Stimulated activated CD4-positive, alpha-beta T cell treated with anti-CD3 and anti-CD28 coated beads, TNF-alpha, amount 100 ng/mL, for 24 hours (primary cell): ENCODE measurements at places on chromosomes 3 and 15.

DNA sequence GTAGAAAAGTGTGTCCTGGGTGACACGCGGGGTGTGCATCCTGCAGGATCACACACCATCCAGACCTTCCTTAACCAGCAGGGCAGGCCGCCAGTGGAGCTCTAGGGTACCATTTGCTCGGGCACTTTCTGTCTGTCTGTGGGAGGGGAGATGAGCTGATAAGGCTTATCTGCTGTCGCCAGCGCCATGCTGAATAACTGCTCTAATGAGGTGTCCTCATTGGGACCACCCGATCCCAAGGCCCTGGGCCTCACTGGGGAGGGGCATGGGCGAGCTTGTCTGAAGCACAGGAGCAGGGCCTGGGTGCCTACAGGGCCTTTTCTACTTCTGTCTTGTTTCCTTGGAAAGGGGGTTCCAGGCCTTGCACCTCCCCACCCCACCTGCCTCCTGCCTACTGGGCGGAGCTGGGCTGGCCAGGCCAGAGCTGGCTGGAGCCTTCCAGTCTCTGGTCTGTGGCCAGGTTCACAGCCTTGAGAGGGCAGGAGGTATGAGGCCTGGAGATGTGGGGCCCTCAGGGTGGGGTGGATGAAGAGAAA lies 2.5 kb upstream of the GATA2 start:
- no peak for DNase-seq

GRCh38 chr3:43905157-43905556 lies 214.4 kb downstream of the ABHD5 start:
- DNase-seq: no peak

DNA sequence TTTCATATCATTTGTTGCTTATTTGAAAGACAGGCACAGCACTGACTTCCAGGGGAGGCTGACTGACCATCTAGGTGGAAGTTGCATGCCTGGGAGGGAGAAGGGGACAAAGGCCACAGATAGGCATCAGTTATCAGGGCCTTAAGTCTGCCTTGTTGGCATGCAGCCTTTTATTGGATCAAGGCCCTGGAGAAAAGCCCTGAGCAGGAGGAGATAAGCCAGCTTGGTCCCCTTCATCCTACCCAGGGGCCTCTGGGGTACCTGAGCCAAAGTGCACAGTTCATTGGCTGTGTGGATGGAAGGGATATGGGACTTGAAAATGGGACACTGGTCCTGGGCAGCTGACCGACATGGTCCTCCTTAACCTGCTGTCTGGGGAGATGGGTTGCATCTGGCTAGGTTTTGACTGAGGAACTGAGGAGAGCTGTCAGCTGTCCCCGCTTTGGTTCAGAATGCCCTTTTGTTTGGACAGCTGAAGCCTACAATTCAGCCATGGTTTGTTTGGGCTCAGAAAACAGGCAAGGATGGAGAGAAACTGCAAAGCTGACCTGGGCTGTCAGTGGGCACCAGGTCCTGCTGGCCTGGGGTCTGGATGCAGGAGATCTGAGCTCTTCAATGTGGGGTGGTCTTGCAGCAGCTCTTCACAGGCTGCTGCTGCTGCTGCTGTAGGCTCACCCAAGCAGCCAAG lies 60.0 kb downstream of the FLNB start:
- no peak for DNase-seq

DNA sequence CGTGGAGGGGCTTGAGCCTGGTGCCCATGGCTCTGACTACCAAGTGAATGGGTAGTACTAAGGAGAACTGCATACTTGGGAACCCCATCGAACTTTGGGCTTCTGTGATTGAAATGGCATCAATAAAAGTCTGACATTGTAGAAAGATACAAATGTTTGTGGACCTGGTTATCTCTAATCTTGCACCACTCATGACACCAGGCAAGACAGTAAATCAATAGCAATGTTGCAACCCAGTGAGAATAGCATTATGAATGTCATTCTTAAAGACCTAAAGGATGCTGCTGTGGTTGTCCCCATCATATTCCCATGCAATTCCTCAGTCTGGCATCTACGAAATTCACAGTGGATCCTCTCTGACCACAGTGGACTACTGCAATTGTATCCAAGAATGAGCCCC lies 233.6 kb upstream of the LYSMD4 start:
- no peak for DNase-seq

GRCh38 chr3:131796558-131797198 lies 238.1 kb downstream of the CPNE4 start:
- DNase-seq: no peak

- DNase-seq: no peak
Observed at GRCh38 chr3:151265866-151266265, 12.5 kb downstream of the P2RY14 start.

GRCh38 chr3:54046641-54047214 lies 75.6 kb upstream of the CACNA2D3 start:
- DNase-seq: no peak

- no peak for DNase-seq
Observed at GRCh38 chr15:88990185-88990679, 77.1 kb upstream of the MFGE8 start.

GRCh38 chr3:40615110-40615915 lies 90.6 kb downstream of the ZNF621 start:
- DNase-seq: no peak

DNA sequence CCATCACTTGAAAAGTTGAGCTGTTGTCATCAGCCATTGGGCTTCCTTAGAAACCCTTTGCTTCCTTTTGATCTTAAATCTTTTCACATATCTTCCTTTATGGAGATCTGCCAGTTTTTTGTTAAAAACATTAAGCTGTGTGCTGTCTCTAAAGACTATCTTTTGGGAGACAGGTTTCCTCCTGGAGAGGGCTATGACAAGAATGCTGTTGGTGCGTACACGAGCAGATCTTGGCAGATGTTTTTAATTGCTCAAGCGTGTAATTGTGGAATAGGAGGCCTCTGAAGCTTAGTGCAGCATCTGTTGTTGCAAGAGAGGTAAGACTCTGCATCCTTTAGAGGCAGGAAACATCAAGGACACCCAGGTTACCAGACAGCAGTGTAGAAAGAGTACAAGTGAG lies 56.8 kb downstream of the PHLDB2 start:
- no peak for DNase-seq

- no peak for DNase-seq
Observed at GRCh38 chr3:71070497-71071463, 512.7 kb downstream of the FOXP1 start.

GRCh38 chr15:52191207-52191606 lies at the start of gene GNB5:
TSS of gene GNB5 (minus strand) at chr15:52191392. CDS start at chr15:52184676, 6,716 bp downstream.
- no peak for DNase-seq

- DNase-seq: no peak
Observed at GRCh38 chr3:147757866-147758265, 348.7 kb downstream of the ZIC1 start.

DNA sequence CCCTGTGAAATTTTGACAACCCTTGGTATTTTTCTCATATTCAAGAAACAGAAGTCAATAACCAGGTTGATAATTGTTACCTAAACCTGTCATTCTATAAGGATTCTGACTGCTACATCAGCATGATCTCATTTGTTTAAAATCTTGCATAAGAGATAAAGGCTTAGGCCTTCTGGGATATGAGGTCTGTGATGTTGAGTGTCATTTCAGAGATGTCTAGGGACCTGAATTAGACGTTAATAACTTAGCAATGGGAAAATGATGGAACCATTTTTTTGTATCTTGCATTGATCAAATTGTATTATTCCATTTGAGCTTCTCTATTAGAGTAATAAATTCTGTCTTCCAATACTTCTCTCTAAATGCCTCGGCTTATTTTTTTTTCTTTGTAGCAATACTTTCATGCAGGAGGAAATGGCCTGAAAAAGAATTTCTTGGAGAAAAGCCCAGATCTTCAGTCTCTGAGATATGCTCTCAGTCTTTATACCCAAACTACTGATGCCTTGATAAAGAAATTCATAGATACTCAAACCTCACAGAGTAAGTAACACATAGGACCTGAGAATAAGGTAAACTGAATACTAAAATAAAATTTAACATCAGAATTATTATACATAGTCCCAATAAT lies 589.3 kb downstream of the UNC13C start:
- DNase-seq: no peak

DNA sequence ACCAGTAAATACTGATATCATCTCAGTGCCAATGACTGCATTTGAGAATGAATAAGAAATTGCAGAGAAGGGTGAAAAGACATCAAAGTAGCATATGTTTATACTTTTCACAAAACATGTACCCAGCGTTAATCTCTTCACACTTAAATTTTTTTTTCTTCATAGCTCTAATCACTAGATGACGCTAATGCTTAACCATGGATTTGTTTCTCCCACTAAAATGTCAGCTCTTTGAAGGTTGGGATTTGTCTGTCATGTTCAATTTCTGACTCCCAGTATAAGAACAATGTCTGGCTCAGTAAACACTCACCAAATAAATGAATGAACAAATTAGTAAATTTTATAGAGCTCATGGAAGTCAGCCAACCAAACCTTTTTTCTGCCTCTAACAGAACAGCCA lies 78.3 kb upstream of the LMCD1 start:
- DNase-seq: no peak

DNA sequence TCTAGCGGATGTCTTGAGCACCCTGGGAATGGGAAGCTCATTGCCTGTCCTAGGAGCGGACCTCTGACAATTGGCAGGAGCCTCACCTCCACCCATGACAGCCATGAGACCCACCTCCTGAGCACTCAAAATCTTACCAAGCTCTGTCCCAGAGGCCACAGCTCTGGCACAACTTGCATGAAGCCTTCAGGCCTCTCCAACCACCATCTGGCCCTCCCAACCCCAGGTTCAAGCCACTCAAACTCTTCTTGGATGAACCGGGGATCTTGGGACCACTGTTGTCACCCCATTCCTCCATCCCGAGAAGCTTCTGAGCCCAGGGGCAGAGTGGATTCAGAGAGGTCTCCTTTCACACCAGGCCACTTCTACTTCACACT lies 1.5 kb downstream of the VIPR1 start:
- DNase-seq: no peak

GRCh38 chr15:67107014-67107812 lies 41.8 kb downstream of the SMAD3 start:
- no peak for DNase-seq

DNA sequence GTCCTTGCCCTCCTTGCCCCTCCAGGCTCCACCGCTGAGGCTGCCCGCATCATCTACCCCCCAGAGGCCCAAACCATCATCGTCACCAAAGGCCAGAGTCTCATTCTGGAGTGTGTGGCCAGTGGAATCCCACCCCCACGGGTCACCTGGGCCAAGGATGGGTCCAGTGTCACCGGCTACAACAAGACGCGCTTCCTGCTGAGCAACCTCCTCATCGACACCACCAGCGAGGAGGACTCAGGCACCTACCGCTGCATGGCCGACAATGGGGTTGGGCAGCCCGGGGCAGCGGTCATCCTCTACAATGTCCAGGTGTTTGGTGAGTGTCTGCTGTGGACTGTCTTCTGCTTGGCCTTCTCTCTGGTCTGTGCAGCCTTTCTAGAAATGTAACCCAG lies 61.0 kb downstream of the BOC start:
- no peak for DNase-seq

- DNase-seq: no peak
Observed at GRCh38 chr3:29639578-29640290, 358.9 kb downstream of the RBMS3 start.

- no peak for DNase-seq
Observed at GRCh38 chr15:80441041-80441440, 36.9 kb downstream of the ARNT2 start.

- DNase-seq: no peak
Observed at GRCh38 chr3:49120096-49120437, 556 bp downstream of the USP19 start.

- peak; percentile 13 for DNase-seq
Observed at GRCh38 chr3:152331018-152331541, 62.4 kb downstream of the MBNL1 start.

GRCh38 chr15:77674327-77674726 lies 41.6 kb upstream of the LINGO1 start:
- DNase-seq: no peak

DNA sequence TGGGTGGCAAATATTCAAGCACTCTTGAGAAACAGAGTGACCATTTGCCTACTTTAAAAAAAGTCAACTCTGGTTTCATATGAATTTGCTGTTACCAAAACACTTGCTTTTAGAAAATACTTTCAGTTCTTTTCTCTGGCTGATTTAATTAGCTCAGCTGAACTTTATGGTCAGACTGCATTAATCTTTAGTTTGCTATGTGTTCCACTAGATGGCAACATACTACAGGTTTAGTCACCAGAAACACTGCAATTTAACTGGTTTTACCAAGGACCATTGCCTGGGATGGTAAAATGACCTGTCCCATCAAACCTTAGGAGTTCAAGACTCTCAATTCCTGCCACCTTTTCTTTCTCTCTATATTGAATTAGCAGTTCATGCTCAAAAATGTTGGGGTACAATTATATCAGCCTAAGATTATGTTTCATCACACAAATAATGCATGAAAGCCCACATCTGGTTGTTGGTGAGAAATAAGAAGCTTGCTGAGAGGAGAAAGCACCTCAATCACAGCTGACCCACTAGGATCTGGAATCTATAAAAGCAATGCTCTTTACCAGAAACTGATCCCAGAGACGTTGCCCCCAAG lies 14.2 kb downstream of the EIF4E3 start:
- DNase-seq: no peak

- DNase-seq: no peak
Observed at GRCh38 chr3:116267116-116267515, 178.2 kb downstream of the LSAMP start.

- DNase-seq: peak; percentile 59
Observed at GRCh38 chr3:186825294-186825821, 17.2 kb upstream of the ADIPOQ start.

DNA sequence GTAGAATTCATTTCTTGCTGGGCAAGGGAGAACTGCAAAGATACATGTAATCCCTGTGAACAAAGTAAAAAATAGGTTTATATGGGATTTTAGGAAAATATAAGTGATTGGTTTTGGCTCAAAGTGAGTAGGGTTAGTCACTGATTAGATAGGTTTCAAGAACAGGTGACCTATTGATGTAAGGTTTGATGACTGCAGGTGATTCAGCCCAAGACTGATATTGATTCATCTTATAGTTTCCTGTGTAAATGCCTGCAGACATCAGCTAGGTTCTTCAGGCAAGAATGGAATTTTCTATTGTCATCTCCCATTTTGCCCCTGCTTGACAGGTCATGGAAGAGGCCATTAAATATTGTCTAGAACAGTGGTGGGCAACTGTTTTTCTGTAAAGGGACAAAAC lies 23.9 kb upstream of the ARID3B start:
- DNase-seq: no peak

GRCh38 chr3:193357291-193357690 lies 21.3 kb downstream of the ATP13A5 start:
- DNase-seq: no peak

GRCh38 chr3:152828075-152828840 lies 6.7 kb upstream of the P2RY1 start:
- DNase-seq: no peak
